ENCODE measurements at places on chromosomes 12 and 14. TPM values are rescaled to one million over a fixed set of nuclear protein-coding genes. Genes with fewer than 3 reads are reported as not detected.

GRCh38 chr12:75579552-75579951 lies 68.1 kb upstream of the KRR1 start:
- no peak for DNase-seq

- DNase-seq: no peak
Observed at GRCh38 chr14:71261206-71261605, 353.9 kb downstream of the PCNX1 start.

DNA sequence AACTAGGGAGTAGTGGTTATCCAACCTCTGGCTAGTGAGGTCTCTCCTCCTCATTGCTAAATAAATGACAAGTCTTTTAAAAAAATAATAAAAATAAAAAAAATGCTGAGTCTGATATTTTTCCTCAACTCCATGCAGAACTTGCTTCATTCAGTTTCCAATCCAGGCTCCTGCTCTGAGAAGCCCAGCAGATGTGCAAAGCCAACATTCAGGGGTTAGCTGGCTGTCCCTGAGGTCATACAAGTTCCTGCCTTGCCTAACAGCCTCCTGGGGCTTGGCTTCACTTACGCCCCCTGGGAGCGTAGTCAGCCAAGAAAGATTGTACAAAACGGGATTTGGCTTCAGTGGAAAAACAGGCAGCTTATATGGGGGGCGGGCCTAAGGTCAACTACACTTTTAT lies 23.3 kb downstream of the RTRAF start:
- DNase-seq: no peak

GRCh38 chr14:97270308-97270707 lies 473.1 kb downstream of the VRK1 start:
- no peak for DNase-seq

CLEC4E gene
- not detected for total RNA-seq
